BJ (cell line): ENCODE measurements at places on chromosomes 2 and 18.

GRCh38 chr2:113141451-113141850 lies 14.1 kb downstream of the IL1RN start:
- no peak for DNase-seq

- no peak for DNase-seq
These were observed 98.1 kb downstream of the CDH2 start for GRCh38 chr18:28078849-28079248.

DNA sequence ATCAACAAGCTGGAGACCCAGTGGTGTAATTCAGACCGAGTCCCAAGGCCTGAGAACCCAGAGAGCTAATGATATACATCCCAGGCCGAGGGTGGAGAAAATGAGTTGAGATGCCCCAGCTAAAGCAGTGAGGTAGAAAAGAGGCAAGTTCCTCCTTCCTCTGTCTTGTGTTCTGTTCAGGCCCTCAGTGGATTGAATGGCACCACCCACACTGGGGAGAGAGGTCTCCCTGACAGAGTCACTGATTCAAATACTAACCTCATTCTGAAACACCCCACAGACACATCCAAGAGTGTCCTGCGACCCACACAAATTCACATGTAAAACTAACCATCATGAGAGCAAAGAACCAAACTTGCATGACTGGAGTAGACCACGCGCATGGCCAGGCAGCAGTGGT lies 215.3 kb downstream of the ANAPC1 start:
- DNase-seq, result no peak

DNA sequence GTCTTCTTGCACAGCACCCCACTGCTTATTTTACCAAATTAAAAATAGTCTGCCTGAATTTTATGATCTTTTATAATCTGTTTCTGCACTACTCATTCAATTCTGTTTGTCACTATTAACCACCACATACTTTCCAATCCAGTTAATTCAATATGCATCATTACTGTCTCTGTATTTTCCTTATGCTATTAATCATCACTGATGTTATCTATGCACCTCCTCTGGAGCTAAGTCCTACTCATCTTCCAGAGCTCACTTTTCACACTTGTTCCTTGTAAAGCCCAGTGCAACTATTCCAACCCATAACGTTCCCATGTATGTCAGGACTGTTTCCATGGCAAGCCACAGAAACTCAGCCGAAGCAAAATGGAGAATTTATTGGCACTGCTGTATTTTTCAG lies 713.6 kb downstream of the PLCL1 start:
- DNase-seq, result peak; percentile 58

DNA sequence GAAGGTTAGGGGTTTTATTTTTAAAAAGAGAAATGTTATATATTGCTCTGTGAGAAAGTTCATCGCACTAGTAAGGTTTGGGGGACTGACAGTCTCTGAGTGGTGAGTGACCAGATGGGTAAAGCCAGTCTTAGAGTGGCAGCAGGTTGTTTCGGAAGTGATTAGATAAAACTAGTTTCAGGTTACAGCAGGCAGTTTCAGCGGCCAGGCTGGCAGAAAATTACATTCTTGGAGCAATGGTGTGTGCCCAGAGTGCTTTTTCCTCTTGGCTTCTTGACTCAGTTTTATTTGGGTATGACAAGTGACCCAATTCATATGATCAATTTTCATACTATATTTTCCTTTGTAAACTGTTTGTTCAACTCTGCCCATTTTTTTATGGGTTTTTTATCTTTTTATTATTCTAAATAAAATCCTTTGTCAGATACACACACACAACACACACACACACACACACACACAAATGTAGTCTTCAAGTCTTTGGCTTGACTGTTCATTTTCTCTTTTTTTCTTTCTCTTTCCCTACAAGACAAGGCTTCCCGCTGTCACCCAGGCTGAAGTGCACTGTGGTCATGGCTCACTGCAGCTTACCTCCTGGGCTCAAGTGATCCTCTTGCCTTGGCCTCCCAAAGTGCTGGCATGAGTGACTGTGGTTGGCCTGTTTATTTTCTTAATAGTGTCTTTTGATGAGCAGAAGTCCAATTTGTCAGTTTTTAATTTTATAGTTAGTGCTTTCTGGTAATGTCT lies 30.9 kb downstream of the RALBP1 start:
- no peak for DNase-seq
